ENCODE measurements at places on chromosomes 6 and 20.

- DNase-seq, result no peak
Measured at GRCh38 chr20:53099856-53100255, 127.7 kb downstream of the TSHZ2 start.

GRCh38 chr6:69179681-69180080 is 544.6 kb downstream of the ADGRB3 start:
- DNase-seq, result no peak

- DNase-seq, result no peak
Measured at GRCh38 chr6:7900621-7901020, 10.0 kb downstream of the TXNDC5 start.

DNA sequence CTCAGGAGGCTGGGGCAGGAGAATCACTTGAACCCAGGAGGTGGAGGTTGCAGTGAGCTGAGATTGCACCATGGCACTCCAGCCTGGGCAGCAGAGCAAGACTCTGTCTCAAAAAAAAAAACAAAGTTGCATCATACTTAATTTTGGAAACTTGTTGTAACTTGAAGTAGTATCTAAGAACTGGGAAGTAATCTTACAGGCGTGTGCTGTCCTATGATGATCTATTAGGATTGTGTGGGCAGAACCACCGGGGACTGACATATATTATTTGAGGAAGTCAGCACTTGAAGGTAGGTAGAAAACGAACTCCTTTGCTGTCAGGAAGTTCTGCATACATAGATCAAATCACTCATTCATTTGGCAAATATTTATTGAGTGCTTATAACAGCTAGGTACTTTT is 188.5 kb downstream of the ZNF217 start:
- DNase-seq, result peak; percentile 74

DNA sequence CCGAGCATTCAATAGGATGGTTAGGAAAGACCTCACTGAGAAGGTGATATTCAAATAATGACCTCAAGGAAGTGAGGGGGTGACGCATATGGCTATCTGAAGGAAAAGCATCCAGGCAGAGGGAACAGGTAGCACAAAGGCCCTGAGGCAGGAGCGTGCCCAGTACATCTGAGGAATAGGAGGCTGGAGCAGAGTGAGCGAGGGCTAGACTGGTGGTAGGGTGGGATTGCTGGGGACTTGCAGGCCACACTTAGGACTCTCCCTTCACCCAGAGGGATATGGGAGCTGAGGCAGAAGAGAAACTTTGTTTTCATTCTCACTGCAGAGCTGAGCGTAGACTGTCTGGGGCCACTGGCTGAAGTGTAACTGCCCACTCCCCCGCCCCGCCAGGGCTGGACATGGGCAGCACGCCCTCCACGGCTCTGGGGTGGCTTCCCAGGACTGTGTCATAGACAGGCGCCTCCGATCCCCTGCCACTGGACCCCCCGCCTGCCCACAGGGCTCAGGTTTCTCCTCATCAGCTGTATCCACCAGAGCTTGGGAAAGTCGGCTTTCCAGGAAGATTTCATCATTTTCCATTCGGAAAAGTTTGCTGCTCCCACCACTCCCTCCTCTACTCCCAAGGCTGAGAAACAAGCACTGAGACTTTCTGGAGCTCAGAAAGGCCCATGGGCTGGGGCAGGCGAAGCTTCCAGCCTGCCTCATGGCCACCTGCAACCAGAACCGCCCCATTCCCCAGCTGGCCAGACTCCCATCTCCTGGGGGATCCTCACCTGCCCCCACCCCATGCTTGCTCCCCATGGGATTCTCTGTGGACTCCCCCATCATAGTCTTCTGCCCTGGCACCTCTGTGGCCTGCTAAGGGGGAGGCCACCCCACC is 142.6 kb downstream of the MRPL14 start:
- no peak for DNase-seq

- DNase-seq, result no peak
Measured at GRCh38 chr6:3894590-3895311, 45.6 kb downstream of the FAM50B start.

DNA sequence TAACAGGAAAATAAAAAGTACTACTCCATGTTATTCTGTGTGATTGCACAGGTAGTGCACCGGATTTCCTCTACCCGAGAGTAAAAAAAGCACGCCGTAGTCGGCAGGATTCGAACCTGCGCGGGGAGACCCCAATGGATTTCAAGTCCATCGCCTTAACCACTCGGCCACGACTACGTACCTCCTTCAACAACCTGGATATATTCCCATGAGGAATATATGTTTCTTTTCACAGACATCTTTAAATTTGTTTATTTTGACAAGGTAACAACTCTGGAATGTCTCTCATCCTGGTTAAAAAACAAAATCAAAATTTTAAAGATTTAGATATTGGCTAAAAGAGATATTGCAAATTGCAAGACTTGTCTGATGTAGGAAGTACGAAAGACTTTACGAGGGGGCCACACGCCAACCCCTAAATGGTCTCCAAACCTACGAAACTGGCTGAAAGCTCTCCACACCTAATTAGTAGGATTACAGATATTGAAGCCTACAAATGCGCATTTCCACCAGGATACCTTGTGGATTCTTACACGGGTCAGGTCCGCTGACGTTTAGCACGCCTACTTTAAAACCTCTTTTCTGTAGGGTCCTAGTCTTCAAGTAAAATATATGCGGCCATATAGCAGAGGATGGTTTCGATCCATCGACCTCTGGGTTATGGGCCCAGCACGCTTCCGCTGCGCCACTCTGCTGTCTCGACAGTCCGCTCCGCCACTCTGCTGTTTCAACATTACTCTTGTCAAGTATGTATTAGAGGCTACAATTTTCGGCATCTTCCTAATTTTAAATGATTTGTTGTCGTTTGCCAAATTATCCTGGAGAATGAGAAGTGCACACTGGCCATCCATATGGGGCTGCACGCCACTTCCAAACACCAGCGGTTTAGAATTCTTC is 52.2 kb upstream of the BTN3A2 start:
- peak; percentile 92 for DNase-seq

GRCh38 chr6:19333936-19334335 is 503.2 kb upstream of the ID4 start:
- no peak for DNase-seq

- DNase-seq, result peak; percentile 67
Measured at GRCh38 chr6:166656230-166657151, 29.4 kb upstream of the RPS6KA2 start.

GRCh38 chr20:20752712-20753111 is 40.3 kb upstream of the RALGAPA2 start:
- no peak for DNase-seq

DNA sequence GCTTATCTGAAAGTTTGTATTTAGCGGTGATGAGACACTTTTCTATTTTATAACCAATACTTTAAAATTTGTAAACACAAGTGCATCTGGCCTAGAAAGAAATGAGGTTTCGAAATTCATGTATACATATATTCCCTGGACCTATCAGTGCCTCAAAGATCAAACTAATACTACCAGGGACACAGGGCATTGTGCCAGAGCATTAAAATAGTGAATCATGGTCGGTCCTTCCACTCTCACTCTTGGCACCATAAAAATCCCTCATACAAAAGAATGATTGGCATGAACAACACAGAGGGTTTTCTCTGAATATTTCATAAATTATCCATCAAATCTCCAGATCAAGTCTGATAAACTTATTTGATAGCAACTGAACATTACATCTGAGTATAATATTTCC is 62.0 kb downstream of the MMUT start:
- no peak for DNase-seq

- DNase-seq, result peak; percentile 37
Measured at GRCh38 chr6:26187981-26188635, 100.9 kb downstream of the HFE start.

DNA sequence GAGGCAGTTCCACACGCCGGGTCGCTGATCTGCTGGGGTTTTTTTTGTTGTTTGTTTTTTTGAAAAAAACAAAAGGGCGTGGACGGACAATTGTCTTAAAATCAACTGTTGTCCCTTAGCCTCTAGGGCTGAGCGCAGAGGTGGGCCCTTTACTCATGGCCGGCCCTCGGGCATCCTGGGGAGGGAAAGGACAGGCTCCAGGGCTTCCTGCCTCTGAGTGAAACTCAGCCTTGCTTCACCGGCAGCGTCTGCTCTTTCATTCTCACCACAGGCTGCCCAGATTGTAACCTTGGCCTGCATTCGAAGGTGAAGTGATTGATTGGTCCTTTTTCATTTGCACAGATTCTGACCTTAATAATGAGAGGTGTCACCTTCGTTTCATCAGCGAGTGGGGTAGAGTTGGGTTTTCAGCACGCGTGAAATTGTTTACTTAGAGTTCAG is 797 bp downstream of the SMIM13 start:
- DNase-seq, result no peak

DNA sequence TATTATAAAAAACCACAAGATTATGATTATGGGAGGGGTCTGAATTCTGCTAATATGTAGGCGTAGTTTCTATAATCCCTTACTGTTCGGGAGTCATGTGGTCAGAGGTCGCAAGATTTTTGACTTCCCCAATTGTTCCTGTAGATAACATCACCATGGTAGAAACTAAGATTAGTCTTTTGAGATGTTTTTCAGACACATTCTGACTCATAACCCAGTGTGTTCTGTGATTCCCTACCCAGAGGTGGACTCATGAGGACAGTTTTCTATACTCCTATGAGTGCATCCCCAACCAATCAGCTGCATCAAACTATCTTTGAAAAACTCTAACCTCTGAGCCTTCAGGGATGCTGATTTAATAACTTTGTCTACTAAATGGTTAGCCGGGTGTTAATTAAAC is 175.5 kb downstream of the RFPL4B start:
- peak; percentile 61 for DNase-seq

DNA sequence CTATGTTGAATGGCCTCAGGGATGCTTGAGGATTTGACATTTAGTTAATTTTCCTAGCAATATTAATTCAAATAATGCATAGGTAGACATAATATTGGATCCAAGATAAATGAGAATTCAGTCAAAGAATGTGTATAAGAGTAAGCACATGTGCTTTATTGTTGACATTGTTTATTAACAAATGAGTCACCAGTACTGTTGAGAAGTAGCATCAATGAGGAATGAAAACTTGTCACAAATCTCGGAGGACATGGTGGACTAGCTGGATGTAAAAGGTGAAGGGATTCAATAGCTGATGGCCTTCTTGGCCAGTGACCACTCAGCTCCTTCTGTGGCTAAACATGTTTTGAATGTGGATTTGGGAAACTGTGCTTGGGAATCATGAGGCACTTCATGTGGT is 1137.0 kb downstream of the HACE1 start:
- no peak for DNase-seq
